ENCODE measurements at places on chromosomes 5 and 9. TPM values are rescaled to one million over a fixed set of nuclear protein-coding genes. Genes with fewer than 3 reads are reported as not detected.
A peak's percentile ranks its signal among the peaks of the same experiment; 100 is the strongest.

The AK1 gene
- total RNA-seq = 45.7 TPM

The IRGM gene
- not detected for total RNA-seq

The IFNA13 gene
- not detected for total RNA-seq

The PCDH12 gene
- not detected for total RNA-seq

- DNase-seq = no peak
Measured at GRCh38 chr9:105188746-105189145, 55.7 kb upstream of the SLC44A1 start.

DNA sequence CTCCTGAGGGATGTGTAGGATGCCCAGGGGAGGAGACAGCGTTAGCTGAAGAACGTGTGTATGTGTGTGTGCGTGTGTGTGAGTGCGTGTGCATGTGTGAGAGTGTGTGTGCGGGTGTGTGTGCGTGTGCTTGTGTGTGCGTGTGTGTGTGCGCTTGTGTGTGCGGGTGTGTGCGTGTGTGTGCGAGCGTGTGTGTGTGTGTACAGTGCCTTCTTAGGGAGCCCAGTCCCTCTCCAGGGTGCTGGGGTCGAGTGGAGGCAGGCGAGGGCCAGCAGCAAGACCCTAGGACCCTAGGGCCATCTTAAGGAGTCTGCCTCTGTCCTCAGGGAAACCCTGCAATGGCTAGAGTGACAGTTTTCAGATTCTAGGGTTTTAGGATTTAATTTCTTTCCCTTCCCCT lies 26.0 kb upstream of the STXBP1 start:
- no peak for DNase-seq

The FAM174A gene
- 25.0 TPM for total RNA-seq

- DNase-seq = no peak
Measured at GRCh38 chr5:179585941-179586401, 35.6 kb downstream of the RUFY1 start.

GRCh38 chr5:4700069-4700468 lies 440.1 kb upstream of the ADAMTS16 start:
- peak; percentile 81 for DNase-seq

The PCDHB16 gene
- 3.7 TPM for total RNA-seq

- no peak for DNase-seq
Measured at GRCh38 chr5:118796081-118796480, 192.3 kb downstream of the DTWD2 start.

The FANCC gene
- 12.3 TPM for total RNA-seq

DNA sequence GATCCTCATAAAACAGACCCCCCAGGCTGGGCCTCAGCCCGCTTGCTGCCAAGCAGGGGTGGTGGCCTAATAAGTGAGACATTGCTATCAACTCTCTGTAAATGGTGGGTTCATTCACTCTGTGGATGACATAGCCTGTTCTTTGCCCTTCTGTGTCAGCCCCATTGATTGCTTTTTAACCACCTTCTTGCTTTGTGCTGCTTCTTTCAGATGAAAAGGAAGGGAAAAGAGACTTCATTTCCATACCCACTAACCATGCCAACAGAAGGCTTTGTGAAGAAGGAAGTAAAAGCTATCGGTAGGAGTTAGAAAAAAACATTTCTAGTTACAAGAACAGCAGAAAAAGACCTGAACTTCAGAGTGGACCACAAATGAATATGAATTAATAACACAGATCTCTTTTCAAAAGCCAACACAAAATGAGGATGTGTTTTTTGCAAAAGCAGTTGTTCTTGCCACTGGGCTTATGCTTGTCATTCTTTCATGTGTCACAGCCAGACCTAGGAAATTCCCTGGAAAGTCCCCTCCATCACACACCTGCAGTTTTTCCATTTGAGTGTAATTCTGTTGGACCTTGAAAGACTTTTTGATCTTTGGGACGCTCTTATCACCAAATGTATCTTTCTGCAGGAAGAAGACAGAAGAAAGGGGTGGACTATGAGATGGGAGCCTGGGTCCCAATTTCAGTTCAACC lies 507.7 kb downstream of the CCDC171 start:
- DNase-seq = no peak

All from H4 (cell line).